ENCODE measurements at places on chromosomes 5 and 9. TPM values are rescaled to one million over a fixed set of nuclear protein-coding genes. Genes with fewer than 3 reads are reported as not detected.

- no peak for DNase-seq
Observed at GRCh38 chr9:7143645-7144200, 385.9 kb downstream of the KDM4C start.

IFNB1 gene
- not detected for polyA plus RNA-seq

PPIC gene
- 23.8 TPM for polyA plus RNA-seq

MYORG gene
- polyA plus RNA-seq: 2.8 TPM
